ENCODE measurements at places on chromosomes 7 and 10.

GRCh38 chr7:84821671-84822534 lies 365.0 kb downstream of the SEMA3D start:
- no peak for DNase-seq

DNA sequence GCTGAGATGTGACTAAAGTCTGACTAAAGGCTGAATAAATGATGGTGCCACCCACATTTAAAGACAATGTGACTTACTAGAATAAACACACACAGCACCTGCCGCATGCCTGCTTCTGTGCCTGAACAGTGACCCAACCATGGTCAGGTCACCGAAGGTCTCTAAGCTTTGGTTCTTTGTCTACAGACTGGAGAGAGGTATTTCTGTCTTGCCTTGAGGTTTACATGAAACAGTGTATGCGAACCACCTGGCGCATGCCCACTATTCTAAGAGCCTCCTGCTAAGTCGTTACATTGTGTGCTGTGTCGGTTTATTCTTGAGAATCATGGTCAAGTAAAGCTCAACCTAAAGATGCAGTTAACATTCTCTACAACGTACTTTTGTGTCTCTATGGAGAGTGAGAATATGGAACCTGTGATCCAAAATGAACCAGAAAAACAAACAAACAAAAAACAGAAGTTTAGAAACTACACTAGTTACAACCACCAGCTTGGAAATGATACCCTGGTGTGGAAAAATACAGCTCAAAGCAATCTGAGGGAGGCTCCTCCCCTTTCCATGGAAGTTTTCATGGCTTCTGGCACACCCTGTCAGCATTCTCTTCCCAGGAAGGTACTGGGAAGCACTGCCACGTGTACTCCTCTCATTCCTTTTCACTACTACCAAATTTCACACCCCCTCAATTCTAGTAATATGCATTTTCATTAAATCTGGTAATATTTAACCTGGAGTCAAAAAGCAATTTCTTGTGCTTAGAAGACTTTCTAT lies 40.0 kb downstream of the VOPP1 start:
- DNase-seq: no peak

DNA sequence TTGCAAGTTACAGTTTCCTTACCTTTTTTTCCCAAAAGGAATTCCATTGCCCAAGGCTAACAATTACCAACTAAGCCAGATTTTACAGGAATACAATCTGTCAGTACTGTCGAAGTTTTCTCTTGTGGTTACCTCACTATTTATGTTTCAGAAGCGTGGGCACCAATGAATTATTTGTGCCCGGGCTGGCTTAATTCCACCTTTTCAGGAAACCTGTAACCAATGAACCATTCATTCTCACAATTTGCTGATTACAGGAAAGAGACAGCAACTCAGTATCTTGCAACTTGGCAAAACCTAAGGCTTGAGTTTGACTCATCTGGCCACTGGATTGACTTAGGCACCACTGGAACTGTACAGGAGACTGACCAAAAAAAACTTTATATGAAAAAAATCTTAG lies 485.6 kb downstream of the INHBA start:
- no peak for DNase-seq

DNA sequence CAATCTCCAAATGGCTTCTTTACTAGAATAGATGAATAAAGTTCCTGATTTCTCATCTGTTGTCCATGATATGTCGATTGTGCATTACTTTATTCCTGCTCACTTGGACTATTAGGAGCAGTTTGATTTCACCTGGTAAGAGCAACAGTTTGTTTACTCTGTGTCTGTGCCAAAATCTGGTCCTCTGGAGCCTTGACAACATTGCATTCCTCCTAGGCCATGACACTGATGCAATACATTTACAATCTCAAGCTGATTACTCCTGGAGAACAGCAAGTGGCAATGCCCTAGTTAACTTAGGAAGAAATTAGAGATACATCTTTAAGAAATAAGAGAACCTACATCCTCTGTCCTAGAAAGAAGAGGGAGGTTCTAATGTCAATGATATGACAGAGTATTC lies 71.8 kb downstream of the SGCE start:
- DNase-seq: no peak

GRCh38 chr10:533186-533585 lies 156.3 kb downstream of the DIP2C start:
- no peak for DNase-seq

DNA sequence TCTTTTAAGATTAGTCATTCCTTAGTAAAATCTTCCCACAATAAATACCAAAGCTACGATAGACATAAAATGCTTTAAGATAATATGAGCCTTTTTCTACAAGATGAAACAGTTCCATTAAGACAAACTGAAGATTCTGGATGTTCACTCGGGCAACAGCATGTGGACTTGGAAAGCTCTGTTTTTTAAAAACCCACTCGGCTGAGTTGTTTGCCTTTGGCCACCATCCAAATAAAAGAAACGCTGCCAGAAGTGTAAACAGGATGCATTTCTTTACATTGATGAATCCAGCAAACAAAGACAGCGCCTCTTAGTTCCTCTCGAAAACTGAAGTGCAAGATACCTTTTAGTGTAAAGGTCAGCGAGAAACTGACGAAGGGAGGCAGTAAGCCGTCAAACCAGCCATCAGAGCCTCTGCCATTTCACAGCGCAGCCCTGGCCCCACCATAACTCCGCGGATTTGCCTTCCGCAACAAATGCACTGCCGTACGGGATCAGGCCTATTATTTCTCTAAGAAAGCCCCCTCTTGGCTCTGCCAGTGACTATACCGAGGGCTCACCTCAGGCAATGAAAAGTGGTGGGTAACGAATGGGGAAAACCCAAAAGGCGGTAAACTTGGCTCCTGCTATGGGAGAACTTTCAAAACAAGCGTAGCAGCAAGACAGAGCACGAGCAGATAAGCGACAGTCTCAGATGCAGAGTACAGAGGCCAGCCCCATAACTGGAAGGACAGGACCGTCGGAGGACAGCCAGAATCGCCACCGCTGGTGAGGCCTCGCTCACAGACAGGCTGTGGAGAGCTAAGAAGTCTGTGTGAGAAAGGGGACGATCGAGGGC lies 41.4 kb downstream of the GNA12 start:
- no peak for DNase-seq

Measured in hematopoietic multipotent progenitor cell treated with erythropoietin and hydrocortisone succinate and interleukin-3 and kit ligand, for 6 days (in vitro differentiated cells).